ENCODE measurements at places on chromosomes 3 and 15.

DNA sequence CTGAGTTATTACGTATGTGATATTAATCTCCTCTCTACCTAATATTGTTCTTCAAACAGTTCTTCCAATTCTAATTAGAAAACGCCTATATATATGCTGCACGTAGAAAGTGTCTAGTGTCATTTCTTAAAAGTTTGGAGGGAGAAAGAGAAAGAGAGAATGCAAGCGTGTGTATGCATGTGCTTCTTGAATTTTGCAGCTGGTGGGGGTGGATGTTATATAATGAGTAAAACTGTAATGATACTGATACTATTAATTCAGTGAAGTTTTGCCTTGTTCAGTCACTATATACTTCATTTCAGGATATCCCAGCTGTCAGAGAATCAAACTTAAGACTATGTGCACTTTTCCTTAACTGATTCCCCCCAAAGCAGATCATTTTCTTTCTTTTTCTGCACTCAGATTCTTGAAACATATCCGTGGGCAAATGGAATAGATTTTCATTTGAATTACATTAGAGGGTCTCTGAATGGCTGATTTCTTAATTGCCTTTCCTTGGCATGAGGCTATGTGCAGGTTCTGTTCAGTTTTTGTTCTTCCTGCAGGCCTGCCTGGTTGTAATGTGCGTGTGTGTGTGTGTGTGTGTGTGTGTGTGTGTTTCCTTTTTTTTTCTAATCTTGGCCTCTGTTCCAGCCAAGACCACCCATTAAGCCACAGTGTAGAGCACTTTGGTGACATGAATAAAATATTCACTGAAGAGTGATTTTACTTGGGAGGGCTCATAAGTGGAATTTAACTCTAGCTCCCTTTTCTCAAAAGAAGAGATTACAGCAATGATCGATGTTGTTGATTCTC lies 617.5 kb downstream of the RBMS3 start:
- DNase-seq, result no peak

- no peak for DNase-seq
Observed at GRCh38 chr3:161266731-161267150, 45.6 kb downstream of the NMD3 start.

DNA sequence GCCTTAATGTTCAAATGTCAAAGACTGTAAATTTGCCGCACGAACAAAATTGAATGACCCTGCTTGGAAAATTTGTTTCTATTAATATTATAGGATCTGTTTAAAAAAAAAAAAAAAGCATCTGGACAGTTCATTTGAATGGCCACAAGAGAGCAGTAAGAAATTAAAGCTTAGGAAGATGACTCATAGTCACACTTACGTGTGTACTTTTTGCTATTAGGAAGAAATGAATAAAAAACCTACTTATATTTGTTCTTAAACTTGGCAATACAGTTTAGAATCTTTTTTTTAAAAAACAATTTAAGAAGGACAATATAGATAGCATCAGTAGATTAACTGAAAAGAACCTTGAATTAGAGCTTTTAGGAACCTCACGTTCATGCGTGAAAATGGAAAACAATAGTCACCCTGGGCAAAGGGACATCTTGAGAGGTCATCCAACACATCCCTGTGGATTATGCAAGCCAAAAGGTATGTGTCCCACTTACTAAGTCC lies 621.8 kb downstream of the MECOM start:
- no peak for DNase-seq

DNA sequence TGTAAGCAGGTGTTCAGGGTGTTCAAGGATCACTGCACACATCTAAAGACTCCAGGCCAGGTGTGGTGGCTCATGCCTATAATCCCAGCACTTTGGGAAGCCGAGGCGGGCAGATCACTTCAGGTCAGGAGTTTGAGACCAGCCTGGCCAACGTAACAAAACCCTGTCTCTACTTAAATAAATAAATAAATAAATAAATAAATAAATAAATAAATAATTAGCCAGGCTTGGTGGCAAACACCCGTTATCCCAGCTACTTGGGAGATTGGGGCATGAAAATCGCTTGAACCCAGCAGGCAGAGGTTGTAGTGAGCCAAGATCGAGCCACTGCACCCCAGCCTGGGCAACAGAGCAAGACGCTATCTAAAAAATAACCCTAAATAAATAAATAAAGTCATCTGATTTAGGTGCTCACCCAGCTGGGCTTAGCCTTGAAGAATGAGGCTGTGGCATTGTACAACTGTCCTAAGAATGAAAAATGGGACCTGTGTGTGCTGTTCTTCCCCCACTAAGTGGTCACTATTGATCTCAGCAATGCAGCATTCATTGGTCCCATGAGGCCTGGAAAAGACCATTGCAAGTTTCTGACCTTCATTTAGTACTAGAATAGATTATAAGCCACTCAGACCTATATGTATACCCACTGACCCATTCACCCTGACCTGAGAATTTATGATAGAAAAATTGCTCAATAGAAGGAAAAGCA lies 82.8 kb upstream of the ABHD17C start:
- no peak for DNase-seq

DNA sequence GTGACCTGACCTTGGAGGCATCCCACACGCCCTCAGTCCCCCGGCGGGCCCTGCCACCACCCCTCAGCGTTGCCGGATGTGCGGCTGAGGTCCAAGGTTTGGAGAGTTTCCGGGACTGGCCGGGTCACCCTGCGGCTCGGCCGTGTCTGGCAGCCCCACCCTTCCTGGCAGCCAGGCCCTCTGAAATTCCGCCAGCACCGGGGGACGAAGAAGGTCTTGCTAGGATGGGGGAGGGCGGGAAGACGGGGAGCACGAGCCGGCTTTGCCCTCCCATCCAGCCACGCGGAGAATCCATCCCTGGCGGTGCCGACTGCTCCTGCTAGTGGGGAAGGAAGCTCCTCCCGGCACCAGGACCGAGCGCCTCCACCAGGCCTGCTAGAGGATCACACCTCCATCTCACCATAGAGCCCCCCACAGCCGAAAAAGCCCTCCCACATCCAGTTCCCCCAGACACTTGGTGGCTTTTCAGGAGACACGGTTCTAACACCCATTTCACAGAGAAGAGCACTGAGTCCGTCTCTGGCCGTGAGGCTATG lies 81.5 kb downstream of the CPN2 start:
- DNase-seq, result no peak

DNA sequence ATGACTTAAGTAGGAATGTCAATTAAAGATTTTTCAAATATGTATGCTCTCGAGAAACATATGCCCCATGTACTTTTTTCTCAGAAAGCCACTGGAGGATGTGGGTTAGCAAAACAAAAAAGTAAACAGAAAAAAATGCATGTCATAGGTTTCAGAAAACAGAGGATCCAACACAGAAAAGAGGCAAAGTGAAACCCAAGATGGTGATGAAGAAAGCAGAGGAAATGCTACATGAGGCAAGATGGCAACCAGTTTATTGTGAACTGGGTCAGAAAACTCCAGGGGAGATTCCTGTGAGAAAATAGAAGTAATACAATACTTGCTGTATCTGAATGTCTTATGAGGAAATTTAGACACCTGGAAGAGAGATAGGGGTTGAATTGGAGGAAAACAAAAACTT lies 30.8 kb upstream of the EOMES start:
- no peak for DNase-seq

GRCh38 chr3:14915636-14916222 lies 31.7 kb upstream of the NR2C2 start:
- no peak for DNase-seq

GRCh38 chr15:91400481-91400880 lies 300.4 kb downstream of the SV2B start:
- no peak for DNase-seq

DNA sequence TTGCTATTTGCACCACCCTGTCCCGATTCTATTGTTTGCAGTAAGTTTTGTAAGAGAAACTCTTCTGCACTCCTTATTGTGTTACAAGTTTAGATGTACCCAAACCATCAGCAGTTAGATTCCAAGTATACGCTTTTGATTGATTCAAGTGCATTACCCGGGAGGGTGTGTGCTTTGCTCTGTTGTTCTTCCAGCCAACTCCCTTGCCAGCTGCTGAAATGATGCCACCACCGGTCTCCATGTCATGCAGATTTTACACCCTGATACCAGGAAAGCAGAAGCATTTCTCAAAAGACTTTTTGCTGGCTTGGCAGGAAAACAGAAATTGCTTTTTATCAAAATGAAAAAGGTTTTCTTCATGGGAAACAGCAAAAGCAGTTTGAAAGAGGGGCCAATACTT lies 1006.6 kb upstream of the CFAP20DC start:
- no peak for DNase-seq

DNA sequence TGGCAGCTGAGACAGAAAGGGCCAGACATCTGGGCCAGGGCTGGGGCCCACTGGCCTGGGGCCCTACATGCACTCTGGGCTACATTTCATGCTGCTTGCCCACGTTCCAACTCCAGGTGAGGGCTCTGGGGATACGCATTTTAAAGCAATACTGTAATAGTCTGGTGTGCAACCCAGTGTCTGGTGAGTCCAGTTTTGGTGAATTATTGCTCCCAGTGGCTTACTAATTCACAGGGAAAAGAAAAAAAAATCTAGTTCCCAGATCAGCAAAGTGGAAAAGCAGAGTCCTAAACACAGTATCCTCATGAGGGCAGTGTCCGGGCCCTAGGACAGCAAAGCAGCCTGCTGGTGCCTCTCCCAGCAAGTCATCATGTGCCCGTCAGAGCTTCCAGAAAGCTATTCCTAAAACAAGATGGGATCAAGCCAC lies 82.4 kb downstream of the CCNL1 start:
- DNase-seq, result no peak

- no peak for DNase-seq
Observed at GRCh38 chr3:191339316-191339917, 9.1 kb upstream of the UTS2B start.

DNA sequence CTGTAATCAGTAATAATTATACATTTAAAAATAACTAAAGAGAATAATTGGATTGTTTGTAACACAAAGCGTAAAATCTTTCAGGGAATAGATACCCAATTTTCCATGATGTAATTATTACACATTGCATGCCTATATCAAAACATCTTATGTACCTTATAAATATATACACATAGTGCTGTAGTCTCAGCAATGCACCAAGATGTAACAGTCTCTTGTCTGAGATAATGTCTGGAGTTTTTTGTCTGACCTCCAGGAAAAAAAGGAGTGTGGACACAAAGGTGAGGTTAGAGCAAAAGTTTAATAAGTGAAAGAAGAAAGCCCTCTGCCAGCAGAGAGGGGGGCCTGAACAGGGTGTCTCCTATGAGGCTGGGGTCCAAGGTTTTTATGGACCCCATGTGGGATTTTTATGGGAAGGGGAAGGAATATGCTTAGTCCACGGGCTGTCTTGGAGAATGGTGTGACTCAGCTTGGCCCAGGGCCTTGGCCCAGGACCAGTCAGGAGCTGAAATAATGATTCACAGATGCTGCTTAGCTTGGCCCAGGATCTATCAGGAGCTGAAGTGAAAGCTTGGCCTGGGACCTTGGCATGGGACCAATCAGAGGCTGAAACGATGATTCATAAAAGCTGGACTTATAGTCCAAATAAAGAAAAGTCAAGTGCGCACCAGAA lies 545.0 kb downstream of the ZPLD1 start:
- DNase-seq, result no peak

DNA sequence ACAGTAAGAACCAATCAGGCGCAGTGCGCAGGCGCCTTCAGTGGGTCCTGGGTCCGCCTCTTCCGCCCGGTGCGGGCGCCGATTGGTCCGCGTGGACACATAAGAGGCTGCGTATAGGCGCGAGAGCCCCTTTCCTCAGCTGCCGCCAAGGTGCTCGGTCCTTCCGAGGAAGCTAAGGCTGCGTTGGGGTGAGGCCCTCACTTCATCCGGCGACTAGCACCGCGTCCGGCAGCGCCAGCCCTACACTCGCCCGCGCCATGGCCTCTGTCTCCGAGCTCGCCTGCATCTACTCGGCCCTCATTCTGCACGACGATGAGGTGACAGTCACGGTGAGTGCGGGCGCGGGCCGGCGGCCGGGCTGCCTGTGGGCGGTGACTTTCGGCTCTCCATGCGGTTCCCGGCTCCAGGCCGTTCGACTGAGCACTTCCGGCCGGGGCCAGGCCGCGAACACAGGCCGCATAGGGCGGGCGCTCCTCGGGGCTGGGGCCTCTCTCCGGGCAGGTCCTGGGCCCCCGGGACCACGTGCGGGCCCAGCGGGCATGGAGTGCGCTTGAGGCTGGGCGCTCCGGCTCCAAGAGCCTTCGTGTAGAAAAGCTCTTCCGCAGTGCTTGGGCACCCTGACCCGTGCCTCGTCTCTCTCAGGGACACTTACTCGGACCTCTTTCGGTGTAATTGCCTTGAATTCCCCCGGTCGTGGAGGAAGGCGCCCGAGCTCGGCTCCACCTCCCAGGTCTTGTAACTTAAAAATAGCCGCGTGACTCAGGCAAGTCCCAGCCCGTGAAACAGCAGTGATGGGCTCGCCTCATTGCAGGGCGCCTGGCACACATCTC lies at the start of gene RPLP1:
Gene RPLP1, plus strand, starts transcription at position 127 of the 830 bp plus-strand sequence. Its CDS starts 131 bp downstream, at position 258.
- DNase-seq, result peak; percentile 92

- DNase-seq, result no peak
Observed at GRCh38 chr3:43879166-43879565, 188.4 kb downstream of the ABHD5 start.

DNA sequence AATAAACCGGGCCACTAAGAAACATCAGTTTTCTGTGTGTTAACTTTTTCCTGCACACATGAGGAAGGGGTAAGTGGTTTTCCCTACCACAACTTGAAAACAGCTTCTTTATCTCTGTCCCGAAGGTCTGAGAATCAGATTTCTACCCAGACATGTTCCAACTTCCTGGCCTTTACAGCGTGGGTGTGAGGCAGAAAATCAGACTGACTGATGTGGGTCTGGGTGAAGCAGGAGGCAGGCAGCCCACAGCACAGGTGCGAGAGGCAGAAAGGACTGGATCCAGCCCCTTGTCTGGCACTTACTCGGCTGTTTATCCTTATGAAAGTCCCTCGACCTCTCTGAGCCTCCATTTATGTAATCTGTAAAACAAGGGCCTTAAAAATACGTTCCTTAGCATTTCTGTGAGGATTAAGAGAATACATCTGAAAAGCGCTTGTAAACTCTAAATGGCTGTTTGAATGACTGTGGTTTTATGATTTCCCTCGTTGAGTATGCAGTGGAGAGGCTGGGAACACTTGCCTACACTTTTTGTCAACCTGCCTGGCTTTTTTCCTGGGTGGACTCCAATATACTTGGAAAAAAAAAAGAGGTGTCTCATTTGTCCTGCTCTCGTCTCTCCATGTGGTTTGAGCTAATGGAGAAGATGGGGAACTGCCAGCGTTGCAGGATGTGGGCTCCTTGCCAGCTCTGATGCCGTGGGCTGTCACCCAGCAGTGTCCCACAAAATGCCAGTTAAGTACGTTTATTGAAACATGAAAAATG lies 3.1 kb downstream of the AGBL1 start:
- no peak for DNase-seq

- DNase-seq, result no peak
Observed at GRCh38 chr15:100111125-100112060, 230.4 kb downstream of the ADAMTS17 start.

- no peak for DNase-seq
Observed at GRCh38 chr3:45043728-45044299, 17.7 kb downstream of the CLEC3B start.

DNA sequence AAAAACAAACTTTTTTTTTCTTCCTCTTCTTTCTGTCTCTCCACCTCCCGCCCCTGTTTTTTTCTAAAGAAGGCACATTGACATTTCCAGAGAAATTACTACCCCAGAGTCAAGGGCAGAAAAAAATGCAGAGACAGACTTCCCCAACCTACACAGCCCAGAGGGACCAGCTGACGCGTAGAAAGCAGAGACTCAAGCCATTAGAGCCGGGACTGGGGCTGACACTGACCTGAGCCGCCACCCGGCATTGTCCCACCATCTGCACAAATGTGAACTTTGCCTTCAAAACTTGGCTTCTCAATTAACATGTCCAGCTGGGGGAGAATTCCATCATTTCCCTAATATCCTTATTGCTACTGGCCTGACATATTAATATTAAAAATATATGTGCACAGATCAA lies 385.6 kb downstream of the NR2F2 start:
- no peak for DNase-seq

GRCh38 chr3:197505796-197506548 lies 49.8 kb downstream of the BDH1 start:
- no peak for DNase-seq
